ENCODE measurements at places on chromosomes 1 and 21.

DNA sequence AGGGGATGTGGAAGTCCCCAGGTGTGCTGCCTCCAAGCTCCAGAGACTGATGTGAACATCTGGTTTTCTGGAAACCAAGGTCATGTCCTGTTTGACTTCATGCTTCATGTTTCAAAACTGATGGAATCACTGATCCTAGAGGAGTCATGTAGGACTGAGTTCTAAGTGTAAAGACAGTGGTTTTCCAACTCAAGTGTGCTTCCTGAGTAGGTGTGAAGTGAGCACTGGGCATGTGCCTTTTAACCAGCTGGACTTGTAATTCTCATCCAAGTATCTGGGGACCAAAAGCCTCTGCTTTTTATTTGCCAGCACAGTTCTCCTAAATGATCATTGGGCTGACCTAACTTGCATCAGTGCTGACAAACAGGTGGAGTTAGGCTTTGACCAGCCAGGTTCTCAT is 36.9 kb downstream of the ABCA4 start:
- DNase-seq, result no peak

DNA sequence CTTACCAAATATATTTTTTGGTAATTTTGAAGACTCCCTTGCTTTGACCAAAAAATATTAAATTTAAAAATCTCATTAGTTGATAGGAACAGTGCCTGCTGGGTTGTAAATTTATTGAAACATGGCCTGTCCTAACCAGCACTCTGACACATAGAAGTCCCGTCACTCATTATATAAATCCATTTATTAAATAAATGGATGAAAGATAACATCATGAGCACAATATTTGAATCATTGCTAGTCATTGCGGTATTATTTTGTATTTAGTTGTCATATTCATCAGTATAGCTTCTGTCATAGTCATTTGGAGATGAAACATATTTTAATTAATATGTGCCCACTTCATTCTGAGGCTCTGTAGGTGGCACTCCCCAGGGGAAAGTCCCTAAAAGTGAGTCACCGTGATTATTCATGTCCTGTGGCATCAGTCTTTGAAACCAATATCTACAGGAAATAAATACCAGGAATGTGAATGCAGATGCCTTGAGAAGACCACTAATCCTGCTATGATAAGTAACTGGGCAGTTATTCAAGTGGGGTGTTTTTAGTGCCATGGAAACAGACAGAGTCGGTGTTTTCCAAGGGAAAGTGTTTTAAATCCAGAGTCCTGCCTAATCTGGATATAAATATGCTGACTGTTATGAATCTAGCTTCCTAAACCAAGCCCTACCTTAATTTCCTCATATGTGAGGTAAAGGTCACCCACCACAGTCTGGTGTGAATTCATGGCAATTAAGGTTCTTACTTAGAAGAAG is 302.0 kb downstream of the DUSP10 start:
- DNase-seq, result peak; percentile 77

- DNase-seq, result no peak
Measured at GRCh38 chr1:10754568-10755329, 41.7 kb downstream of the CASZ1 start.

GRCh38 chr1:208209286-208209685 is 34.9 kb downstream of the PLXNA2 start:
- no peak for DNase-seq

GRCh38 chr1:212070720-212071302 is 35.3 kb downstream of the DTL start:
- DNase-seq, result peak; percentile 45

- no peak for DNase-seq
Measured at GRCh38 chr1:67544921-67545320, 114.7 kb upstream of the SERBP1 start.

DNA sequence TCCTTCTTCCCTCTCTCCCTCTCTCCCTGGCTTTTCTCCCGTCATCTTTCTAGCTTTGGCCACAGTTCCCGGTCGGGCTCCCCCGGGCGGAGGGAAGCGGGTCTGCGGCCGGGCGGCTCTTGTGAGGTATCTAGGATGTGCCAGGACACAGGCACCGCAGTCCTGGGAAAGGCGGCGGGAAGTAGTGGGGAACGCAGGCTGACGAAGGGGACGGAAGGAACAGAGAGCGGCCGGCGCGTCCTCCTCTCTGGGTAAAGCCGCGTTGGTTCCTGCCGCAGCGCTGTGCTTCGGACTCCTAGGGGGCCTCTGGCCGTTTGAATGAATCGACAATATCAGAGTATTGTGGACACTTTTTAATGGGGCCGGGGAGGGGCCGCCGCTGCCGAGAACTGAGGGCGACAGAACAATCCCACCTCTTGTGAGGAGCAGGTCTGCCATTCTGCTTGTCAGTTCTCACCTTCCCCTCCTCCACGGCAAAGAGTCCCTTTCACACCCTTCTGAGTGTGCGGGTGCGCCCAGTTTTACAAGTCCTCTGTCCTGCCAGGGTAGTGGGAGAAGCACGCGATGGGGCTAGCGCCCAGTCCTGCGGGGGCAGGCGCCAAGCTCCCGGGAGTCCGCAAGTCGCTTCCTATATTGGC is 1.2 kb upstream of the LHX9 start:
- DNase-seq, result peak; percentile 82

- DNase-seq, result peak; percentile 41
Measured at GRCh38 chr1:32393832-32394140, 455 bp downstream of the BSDC1 start.

DNA sequence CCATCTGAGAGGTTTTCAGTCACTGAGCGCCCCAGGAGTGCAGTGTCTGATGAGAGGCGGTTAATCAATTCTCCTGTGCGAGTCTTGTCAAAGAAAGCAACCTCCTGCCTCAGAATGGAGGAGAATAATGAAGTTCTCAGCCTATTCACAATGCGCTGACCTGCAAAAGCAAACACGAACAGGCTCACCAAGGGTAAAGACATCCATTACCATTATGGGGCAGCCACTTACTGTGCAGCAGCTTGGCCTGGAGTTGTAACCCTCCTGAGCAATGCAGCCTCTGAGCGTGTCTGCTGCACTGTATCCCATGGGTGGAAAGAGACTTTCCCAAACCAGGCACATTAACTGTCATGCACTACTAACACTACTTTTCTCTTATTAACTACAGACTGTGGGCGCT is 11.0 kb downstream of the ABCB10 start:
- DNase-seq, result no peak

DNA sequence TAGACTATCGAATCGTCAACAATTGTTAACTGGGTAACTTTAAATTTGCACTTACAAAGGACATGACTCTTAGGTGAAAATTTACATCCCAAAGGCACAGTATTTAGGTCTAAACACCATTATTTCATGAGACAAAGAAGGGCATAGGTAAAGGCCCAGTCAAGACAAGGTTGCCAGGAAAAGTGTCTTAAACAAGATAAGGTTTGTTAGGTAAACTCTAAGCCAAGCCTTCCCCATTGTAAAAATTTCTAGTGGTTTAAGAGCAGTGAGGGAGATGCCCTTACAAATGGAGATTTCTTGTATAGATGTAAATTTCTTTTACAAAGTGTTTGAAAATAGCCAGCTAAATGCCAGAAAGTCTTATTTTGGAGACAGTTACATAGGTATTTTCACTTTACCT is 36.9 kb upstream of the FNBP1L start:
- no peak for DNase-seq

DNA sequence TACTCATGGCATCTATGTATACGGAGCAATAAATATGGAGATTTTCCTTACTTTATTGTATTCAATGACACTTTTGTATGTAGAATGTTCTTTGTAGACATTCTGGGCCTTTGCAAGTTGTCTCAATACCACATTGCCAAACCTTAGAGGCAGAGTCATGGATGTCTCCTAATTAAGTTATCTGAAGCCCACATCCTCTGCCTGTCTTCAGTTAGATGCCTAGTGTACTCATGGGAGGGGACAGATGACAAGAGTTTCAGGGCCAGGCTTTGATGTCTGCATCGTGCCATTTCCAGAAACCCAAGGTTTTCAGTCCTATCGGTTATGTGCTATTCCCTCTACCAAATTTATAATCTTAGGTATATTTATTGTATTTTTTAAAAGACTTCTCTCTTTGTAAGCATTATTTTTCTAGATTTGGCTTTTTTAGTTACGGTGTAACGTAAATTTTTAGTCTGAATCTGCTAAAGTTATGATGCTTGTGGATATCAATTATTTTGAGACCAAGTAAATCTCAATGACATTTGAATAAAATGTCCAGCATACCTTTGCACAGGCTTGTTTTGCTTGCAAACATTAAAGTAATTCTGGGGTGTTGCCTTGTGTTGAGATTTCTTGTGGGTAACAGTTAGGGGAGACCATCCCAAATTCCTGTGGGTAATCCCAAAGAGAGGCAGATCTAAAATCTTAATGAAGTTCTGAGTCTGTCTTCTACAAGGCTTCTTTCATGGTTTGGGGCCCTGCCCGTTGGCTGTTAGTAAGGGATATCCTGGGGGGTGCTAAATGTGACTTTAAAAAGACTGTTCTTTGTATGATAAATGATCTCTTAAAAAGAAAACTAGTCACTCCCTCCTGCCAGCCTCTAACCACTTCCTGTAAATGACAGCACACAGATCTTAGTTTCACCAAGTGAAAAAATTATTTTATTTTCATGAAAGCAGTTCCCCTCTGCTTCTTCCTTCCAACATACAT is 8.0 kb upstream of the MACF1 start:
- DNase-seq, result no peak

- DNase-seq, result no peak
Measured at GRCh38 chr1:29607236-29607635, 370.9 kb downstream of the PTPRU start.

Measured in LoVo (cell line).